ENCODE measurements at places on chromosomes 12 and 14.

GRCh38 chr12:53939141-53940108, 794 bp downstream of the HOXC13 start:
- DNase-seq, result no peak

DNA sequence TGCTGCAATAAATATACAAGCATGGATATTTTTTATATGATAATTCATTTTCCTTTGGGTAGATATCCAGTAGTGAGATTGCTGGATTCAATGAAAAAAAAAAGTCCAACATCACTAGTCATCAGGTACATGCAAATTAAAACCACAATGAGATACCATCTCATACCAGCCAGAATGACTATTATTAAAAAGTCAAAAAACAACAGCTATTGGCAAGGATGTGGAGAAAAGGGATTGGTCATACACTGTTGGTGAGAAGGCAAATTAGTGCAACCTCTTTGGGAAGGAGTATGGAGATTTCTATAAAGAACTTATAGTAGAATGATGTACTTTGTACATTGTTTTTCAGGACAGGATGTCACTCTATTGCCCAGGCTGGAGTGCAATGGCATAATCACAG, 531.2 kb upstream of the MGAT4C start:
- no peak for DNase-seq

DNA sequence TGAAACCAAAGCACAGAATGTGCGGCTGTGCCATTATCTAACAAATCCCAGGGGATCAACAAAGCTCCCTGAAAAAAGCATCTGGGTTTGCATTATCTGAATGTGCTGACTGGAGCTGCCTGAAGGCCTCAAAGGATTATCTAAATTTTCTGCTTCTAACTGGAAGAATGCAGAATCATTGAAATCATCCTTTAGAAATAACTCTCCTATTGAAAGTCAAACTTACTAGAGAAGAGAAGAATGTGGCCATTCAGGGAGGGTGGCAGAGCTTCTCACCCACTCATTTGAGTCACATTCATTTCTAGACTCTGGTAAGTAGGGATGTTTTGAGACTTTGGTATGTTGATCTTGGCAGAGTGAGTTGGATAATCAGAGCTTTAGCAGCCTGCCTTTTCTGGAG, 220.6 kb upstream of the RGS6 start:
- no peak for DNase-seq

DNA sequence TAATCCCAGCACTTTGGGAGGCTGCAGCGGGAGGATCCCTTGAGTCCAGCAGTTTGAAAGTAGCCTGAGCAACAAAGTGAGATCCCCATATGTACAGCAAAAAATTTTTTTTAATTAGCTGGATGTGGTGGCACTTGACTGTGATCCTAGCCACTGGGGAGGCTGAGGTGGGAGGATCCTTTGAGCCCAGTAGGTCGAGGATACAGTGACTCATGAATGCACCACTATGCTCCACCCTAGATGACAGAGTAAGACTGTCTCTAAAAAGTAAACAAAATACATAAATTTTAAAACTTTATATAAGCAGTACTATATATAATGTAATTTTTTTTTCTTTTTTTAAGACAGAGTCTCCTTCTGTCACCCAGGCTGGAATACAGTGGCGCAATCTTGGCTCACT, 115.4 kb downstream of the ESR2 start:
- DNase-seq, result no peak

DNA sequence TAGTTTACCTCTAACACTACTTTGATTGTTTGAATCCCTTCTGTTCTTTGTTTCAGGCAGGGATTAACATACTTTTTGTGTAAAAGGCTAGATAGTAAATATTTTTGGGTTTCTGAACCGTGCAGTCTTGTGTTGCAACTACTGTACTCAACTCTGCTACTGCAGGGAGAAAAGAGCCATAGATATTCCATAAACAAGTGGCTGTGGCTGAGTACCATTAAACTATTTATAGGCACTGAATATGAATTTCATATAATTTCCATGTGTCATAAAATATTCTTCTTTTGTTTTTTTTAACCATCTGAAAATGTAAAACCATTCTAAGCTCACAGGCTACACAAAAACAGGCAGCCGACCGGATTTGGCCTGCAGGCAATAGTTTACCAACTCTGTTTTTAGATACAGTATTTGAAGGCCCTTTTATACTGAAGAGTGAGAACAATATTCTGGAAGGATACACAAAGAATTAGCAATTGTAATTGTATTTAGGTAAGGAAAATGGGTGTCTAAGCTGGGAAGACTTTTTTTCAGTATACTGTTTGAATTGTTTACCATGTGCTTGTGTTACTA, 15.7 kb downstream of the NR1H4 start:
- DNase-seq, result no peak

GRCh38 chr12:109949089-109949488, 47.1 kb downstream of the GIT2 start:
- no peak for DNase-seq

DNA sequence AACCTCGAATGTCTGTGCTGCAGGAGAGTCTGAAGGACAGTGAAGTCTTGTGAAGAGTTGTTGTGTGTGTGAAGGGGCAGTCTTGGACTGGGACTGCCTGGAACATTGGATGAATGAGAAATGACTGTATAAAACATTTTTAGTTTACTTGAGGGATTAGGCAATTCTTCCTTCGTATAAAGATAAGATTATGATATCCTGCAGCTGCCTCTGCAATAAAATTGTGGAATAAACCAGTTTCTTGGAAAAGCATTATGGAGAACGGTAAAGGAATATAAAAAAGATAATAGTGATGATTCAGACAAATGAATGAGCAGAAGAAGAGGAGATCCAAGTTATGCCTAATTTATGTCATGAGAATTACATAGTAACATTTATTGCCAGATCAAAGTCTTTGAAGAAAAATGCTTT, 30.9 kb upstream of the LUM start:
- DNase-seq, result no peak

- no peak for DNase-seq
Observed at GRCh38 chr14:52033101-52033642, 35.7 kb downstream of the NID2 start.
